ENCODE measurements at places on chromosomes 12 and 14. TPM values are rescaled to one million over a fixed set of nuclear protein-coding genes. Genes with fewer than 3 reads are reported as not detected.

MYF5 gene
- not detected for total RNA-seq

- DNase-seq: no peak
Measured at GRCh38 chr14:31898838-31899528, 178.1 kb upstream of the ARHGAP5 start.

GRCh38 chr14:38960946-38961531 is 142.0 kb downstream of the SEC23A start:
- DNase-seq: no peak

YARS2 gene
- total RNA-seq: 21.9 TPM

ANP32D gene
- total RNA-seq: not detected

CCDC175 gene
- not detected for total RNA-seq

KRT71 gene
- total RNA-seq: not detected

- DNase-seq: no peak
Measured at GRCh38 chr12:27180906-27181505, 63.1 kb upstream of the STK38L start.

DNA sequence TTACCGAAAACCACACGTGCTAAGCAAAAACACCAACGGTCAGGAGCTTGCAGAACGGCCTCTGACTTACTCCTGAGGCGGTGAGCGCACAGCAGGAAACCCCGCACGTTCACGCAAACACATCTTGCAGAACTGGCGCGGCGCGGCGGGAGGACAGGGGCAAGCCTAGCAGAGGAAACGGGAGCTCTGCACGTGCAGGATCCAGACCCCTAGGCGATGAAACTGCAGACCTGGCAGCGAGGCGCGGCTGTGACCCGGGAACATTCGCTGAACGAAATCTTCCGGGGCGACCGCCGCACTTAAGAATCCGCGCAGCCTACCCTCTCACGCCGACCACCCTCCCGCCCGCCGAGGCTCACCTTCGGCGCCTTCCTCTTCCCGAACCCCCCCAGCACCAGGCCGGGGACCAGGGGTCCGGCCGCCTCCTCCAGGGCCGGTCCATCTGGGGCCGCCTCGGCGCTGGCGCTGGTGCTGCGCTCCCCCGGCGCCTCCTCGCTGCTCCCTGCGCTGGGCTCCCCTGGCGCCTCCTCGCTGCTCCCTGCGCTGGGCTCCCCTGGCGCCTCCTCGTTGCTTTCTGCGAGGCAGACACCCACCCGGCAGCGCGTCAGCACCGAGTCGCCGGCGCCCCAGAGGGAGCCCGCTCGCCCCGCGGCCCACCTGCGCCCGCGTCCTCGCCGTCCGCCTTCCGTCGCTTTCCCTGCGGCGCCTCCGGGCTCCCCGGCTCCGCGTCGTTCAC is 615 bp downstream of the DDX51 start:
- no peak for DNase-seq

GRCh38 chr12:32031109-32031508 is 71.9 kb downstream of the RESF1 start:
- no peak for DNase-seq

GRCh38 chr12:70559390-70559789 is 77.8 kb downstream of the PTPRB start:
- no peak for DNase-seq

MVK gene
- 6.9 TPM for total RNA-seq

RHEBL1 gene
- total RNA-seq: 0.72 TPM

- DNase-seq: no peak
Measured at GRCh38 chr12:19301223-19301622, 138.1 kb upstream of the AEBP2 start.

DNA sequence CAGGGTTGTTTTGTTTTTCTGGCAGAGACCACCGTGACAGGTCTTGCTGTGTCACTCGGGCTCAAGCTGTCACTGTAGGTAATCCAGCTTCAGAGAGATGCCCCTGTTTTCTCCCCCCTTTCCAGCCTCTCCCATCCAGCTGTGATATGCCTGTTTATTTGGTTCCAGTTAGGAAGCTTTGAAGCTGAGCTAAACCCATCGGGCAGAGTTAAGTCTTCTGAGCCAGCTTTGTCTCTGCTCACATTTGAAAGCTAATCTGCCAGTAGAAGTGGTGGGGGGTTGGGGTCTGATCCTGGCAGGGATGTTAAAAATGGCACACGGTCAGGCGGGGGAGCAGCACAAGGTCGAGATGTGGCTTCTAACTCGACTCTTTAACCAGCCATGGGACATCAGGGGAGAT is 130.0 kb downstream of the TSPAN9 start:
- no peak for DNase-seq

DNA sequence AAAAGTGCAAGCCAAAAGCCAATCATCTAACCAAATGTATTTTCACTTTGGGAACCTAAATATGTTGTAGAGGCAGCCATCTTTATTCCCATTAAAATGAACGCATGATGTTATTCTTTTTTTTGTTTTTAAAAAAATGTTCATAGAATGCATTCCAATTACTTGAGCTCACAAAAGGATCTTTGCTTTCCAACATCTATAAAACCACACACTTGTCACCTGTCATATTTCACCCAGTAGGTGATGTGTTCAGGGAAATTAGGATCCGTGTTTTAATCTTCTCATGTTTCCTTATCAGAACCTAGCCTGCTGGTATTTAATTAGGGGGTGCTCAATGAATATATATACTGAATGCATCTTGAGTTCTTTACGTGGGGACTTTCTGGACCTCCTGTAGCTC is 13.6 kb downstream of the TTC8 start:
- no peak for DNase-seq

CD163 gene
- total RNA-seq: not detected

DNA sequence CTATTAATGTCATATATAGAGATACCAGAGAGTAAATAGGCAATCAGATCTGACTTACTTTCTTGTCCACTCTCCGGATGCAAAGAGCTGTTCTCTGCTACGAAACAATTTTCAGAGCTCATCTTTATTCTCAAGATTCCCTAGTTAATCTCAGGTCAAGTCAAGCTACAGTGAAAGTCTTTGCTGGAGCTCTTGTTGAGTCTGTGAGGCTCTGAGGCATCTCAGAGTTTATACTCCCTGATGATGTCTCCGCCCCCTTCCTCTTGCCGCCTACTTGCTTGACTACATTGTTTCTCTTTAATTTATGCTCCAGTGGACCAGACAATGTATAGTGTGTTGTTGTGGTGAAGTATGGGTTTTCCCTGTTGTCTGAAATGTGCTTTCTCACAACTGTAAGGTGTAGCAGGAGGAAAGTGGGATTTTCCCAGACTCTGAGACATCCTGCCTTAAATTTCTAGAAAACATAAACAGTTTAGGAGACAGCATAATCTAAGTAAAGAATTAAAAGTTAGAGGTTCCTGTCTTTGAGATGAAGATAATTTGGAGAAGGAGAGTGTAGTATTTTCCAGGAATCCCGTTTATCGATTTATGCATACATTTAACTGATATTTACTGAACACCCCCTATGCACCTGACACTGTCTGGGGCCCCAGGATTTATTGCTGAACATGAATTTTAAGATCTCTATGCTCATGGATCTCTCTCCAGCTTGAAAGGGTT is at the start of gene CD69:
TSS of gene CD69 (minus strand) at position 203 of the 720 bp plus-strand sequence. CDS start at position 122, 81 bp downstream.
- no peak for DNase-seq

DNA sequence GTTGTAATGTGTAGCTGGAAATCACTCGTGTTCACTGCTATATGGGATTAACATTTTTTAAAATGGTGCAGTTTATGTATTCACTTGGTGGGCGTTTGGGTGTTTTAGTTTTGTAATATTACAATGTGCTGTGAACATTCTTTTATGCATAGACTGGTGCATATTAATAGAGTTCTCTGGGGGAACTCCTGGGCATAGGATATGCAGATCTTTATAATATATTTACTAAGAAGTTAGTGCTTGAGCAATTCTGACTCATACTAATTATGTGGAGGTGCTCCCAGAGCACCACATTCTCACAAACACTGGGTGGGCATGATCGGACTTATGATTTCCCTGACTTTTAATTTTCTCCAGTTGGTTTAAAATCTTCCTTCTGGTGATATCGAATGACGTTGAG is 342.3 kb downstream of the PDZRN4 start:
- DNase-seq: no peak

MIPOL1 gene
- total RNA-seq: 5.9 TPM

DNA sequence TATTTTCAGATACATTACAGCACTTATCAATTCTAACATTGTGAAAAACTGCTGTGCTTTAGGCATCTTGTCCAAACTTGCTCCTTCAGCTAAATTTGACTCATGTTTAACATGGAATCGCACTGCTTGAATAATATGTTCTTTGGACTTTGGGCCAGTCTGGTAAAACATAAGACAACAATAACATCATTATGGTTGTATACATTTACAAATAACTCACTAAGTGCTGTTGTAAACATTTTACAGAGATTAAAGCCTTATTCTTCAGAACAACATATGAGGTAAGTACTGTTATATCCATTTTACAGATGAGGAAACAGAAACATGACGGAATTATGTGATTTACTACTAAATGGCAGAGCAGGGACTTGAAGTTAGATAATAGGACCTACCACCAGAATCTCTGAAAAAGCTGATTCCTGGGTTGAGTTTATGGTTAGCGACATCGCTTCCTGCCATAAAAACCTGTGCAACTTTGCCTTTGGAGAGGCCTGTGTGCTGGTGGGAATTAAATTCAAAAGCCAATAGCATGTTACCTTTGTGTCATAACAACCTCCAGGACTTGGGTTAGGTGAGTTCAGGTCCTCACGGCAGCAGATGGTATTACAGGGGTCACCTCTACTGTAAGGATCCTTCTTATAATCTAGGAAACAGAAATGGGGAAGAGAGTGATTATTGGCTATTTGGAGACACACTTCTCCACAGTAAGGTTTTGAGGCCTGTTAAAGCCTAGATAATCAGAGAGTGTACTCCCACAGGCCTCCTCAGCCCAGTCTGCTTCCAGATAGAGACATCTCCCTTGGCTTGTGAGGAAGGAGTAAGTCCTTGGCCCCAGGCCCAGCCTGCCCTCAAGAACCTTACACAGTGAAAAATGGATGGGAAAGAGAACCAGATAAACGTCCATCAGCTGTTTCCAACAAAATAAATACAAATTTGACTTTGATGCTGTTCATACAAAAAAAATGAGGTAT is 61.8 kb downstream of the PLBD1 start:
- DNase-seq: no peak

- no peak for DNase-seq
Measured at GRCh38 chr12:80316222-80316621, 127.8 kb upstream of the PTPRQ start.

DNA sequence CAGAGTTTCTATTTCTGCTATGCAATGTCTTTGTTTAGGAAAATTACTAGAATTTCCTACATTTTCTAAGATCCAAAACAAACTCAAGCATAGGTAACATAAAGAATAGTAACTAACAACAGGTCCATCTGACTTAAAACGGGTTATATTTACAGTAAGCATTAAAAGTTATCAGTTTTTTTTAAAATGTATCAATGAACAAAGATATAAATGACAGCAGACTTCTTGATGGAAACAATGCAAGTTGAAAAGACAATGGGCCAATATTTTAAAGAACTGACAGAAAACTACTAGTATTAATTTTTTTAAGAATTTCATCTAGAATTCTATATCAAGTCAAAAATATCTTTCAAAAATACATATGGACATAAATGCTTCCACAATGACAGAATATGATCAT is 367.1 kb upstream of the MGAT4C start:
- DNase-seq: no peak

TEP1 gene
- total RNA-seq: 12.4 TPM

- peak; percentile 29 for DNase-seq
Measured at GRCh38 chr12:28787151-28787550, 361.9 kb upstream of the FAR2 start.

DNA sequence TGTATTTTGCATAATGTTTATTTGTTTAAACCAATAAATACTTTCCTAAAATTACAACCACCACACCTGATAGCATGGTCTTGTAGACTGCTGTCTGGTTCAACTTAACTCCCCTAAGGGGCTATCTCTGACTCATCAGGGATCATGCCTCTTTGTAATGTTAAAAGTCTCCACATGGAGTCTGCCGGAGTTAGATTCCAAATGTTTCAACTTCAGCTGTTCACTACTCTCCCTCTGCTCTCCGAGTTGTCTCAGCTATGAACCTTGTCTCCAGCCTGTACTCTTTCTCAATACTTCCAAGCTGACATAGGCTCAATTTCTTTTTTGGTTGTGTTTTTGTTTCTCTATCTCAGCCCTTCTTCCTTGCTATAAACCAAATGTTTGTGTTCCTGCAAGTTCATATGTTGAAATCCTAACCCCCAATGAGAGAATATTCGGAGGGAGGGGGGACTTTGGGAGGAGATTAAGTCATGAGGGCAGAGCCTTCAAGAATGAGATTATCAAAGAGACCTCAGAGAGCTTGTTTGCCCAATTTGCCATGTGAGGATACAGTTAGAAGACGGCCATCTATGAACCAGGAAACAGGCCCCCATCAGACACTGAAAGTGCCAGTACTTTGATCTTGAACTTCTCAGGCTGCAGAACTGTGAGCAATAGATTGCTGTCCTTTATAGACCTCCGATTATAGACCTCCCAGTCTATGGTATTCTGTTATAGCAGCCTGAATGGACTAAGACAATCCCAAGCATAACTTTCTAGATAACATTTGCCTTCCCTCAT is 858.2 kb downstream of the VRK1 start:
- DNase-seq: no peak

GRCh38 chr14:95577067-95577800 is 42.4 kb downstream of the GLRX5 start:
- DNase-seq: no peak

CD69 gene
- total RNA-seq: not detected

- peak; percentile 76 for DNase-seq
Measured at GRCh38 chr12:29041621-29042020, 107.5 kb upstream of the FAR2 start.

GRCh38 chr12:8655421-8655820 is 7.2 kb downstream of the MFAP5 start:
- no peak for DNase-seq

DNA sequence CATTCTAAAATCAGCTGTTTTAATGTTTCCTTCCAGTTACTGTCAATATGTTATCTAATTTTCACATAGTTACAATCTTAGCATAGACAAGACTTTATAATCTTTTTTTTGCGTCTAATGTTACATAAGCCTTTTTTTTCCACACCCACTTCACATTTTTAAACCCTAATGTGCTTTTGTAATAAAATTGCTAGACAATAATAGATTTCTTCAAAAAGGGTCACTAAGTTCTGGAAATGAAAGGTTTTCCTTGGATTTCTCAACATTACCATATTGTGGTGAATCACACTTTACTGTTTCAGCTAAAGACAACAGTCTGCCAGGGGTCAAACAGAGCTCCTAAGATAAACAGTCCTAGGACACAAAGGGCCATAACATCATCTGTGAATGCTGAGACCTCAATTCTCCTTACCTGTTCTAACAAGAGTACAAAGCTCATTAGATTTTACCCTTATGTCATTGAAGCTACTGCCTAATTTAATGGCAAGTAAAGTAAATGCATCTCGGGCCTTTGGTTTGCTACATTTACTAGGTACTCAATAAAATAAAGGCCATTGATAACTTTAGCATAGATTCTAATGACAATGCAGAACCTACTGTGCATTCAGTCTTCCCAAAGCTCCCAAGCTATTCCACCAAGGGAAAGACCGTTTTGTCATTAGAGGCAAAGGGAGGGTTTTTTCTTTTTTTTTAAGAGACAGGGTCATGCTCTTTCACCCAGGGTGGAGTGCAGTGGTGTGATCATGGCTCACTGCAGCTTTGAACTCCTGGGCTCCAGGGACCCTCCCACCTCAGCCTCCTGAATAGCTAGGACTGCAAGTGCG is 111.2 kb upstream of the SLC38A2 start:
- DNase-seq: peak; percentile 59

- no peak for DNase-seq
Measured at GRCh38 chr14:34372786-34373185, 89.3 kb downstream of the SPTSSA start.
